Stimulated activated CD4-positive, alpha-beta T cell treated with anti-CD3 and anti-CD28 coated beads, Interleukin-15, amount 100 ng/mL, for 48 hours (primary cell): ENCODE measurements at places on chromosomes 12 and 14.

GRCh38 chr14:74947353-74948227 lies 7.8 kb downstream of the PGF start:
- DNase-seq: no peak

- DNase-seq: no peak
Measured at GRCh38 chr12:113398346-113399290, 5.1 kb downstream of the SDS start.

DNA sequence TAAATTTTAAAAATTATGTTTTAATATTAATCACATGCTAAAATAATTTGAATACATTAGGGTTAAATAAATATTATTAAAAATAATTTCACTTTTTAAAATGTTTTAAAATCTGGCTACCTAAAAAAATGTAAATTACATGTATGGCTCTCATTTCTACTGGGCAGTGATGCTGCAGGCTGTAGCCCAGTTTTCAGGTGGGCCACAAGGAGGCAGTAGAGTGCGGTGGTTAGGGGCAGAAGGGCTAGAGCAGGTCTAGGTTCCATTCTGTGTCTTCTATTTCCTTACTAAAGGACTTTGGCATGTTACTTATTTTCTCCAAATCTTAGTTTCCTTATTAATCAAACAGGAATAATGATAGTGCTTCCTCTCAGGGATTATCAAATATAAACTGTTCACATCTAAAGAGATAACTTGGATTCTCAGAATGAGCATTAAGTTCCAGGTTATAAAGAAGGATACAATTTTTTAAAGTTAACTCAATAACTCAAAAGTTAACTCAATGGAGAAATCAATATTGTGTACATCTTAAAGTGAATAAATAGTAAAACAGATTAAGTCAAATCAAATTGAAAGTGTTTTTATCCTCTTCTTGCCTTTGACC lies 54.9 kb upstream of the OVCH1 start:
- DNase-seq: peak; percentile 20

DNA sequence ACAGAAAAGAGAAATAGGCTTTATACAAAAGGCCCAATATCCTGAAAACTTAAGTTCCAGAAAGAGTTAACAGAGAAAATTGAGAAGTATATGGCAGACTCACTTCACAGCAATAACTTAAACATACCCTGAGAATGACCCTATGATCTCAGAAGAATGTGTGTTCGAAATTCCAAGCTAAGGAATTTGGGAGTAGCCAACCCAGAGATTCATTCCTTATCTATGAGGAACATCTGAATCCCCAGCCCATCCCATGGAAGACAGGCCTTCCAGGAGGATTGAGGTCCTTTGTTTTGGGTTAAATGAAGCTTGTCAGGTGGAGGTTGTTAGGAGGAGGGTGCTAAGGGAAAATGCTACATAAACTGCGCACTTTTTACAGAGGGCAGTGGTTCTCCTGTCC lies 7.5 kb upstream of the SAV1 start:
- no peak for DNase-seq
